Ecto neural progenitor cell (in vitro differentiated cells): ENCODE measurements at places on chromosomes 1 and 21.

GRCh38 chr1:187971851-187972250, 1143.1 kb downstream of the PLA2G4A start:
- no peak for DNase-seq

DNA sequence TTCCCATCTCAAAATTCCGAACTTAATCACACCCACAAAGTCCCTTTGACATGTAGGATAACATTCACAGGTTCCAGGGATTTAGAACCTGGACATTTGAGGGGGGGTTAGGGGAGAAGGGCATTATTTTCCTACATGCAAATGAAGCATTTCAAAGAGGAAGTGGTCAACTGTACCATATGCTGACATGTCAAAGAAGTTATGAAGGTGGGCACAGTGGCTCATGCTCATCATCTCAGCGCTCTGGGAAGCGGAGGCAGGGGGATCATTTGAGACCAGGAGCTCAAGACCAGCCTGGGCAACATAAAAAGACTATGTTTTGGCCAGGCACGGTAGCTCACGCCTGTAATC, 35.7 kb downstream of the PTP4A2 start:
- DNase-seq: no peak

DNA sequence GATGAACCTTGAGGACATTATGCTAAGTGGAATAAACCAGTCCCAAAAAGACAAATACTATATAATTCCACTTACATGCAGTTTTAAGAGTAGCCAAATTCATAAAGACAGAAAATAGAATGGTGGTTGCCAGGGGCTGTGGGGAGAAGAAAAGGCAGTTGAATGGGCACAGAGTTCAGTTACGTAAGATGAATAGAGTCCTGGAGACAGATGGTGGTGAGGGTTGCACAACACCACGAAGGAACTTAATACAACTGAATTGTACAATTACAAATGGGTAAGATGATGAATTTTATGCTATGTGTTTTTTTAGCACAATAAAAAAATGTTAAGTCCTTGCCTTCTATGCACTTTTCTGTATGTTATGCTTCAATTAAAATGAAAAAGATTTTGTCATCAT, 66.6 kb downstream of the CD34 start:
- no peak for DNase-seq

DNA sequence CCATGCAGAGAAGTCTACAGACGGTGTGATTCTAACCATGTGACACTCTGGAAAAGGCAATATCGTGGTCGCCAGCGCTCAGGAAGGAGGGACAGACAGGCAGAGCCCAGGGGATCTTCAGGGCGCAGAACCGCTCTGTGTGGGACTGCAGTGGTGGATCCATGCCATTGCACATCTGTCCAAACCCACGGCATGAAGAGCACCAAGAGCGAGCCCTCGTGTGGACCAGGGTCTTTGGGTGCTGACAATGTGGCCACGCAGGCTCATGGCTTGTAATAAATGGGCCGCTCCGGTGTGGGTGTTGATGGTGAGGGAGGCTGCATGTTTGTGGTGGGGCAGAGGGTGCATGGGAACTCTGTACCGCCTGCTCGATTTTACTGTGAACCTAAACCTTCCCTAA, 25.3 kb upstream of the POFUT2 start:
- no peak for DNase-seq

DNA sequence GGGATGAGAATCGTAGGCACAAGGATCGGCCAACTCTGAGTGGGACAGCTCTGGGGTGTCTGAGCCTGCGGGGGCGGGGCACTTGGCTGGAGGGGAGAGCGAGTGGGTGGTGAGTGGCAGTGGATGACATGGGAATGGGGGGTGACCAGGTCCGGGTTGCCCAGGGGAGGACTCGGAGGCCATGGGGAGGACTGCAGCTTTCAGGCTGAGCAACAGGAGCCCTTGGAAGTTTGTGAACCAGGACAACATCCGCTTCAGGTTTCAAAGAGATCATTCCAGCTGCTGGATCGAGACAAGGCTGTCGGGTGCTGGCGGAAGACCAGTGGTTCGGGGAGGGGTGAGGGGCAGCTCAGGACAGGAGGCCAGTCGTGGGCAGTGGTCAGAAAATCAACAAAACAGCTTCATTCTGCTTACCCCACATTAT, 124.4 kb upstream of the IRF2BP2 start:
- DNase-seq: no peak

DNA sequence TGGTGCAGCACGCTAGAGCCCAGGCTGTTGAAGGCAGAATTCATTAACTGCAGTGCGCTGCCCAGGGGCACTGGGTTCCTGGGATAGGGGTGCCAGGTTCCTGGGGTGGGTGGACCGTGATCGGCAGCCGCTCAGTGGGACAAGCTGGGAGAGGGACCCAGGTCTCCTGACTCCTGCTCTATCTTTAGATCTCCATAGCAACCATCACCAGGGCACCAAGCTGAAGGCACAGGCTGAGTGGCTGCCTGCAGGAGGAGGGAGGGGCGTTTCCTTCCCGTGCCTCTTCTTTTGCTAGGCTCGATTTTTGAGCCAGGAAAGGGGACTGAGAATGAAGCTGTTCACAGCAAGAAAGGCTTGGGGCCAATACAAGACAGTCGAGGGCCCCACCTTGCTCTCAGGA, 20.9 kb upstream of the CDCP2 start:
- DNase-seq: no peak

DNA sequence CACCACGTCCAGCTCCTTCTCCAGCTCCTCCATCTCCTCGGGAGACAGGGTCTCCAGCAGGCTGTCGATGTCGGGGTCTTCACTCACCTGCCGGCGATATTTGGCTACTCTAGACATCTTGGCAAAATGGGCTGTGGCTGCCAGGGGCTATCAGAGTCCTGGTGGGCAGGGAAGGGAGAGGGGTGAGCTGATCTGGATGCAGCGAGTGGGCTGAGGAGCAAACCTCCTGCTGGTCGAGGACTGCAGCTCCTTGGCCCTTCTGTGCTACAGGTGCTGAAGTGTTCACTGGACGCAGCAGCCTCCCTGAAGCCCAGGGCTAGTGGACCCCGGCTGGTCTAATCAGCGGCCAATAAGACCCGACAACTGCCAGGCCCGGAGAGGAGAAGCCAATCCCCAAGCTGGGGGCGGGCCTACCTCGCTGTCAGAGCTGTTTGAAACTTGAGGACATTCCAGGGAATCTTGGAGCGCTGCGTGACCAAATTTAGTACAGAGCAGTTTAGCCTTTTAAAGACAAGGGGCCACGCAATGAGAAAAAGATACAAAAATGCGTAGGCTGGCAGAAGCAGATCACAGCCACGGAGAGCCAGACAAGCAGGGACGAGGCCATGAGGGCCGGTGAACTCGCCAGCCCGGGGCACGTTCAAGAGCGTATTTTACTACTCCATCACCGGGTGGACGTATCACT, at the start of gene LMOD1:
Gene LMOD1 (minus strand): TSS at position 325 of the 685 bp plus-strand sequence. CDS start 208 bp downstream, at position 117.
- peak; percentile 93 for DNase-seq

GRCh38 chr1:225812488-225813213, 2.7 kb downstream of the EPHX1 start:
- DNase-seq: no peak

GRCh38 chr1:18635891-18636595, 5.4 kb downstream of the PAX7 start:
- peak; percentile 80 for DNase-seq

DNA sequence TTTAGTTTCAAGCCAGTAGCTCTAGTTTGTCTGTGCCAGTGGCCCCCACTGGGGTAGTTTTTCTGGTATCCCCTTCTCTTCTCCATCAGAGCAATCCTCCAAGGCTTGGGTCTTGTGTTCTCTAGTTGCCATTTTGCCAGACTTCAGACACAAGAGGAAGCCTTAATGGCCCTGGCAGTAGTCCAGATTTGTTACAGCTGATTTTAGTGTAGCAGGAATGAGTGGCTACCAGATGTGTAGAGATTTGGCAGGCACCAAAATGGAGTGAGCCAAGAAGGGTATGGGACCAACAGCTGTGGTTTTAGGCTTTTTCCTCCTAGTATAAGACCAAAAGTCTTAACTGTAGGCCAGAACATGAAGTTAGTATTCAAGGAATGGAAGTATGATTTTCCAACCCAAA, 56.8 kb downstream of the ACP6 start:
- DNase-seq: no peak

GRCh38 chr1:200774311-200774710, 35.6 kb downstream of the CAMSAP2 start:
- no peak for DNase-seq

DNA sequence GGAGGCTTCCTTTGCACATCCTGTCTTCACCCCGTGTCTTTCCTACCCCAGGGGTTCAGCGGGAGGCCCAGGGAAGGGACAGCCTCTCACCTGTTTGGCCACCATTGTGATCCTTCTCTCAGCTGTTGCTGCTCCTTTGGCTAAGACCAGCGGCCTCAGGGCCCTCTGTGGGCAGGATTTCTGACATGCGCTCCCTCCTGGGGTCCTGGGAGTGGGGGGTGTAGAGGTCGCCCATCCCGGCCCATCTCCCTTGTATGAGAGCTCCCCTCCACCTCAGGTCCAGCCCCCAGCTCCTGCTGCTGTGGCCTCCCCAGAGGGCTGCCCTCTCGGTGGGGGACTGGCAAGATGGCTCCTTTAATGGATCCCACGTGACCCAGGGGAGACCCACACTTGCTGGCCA, 120.5 kb downstream of the PRDM2 start:
- DNase-seq: no peak

GRCh38 chr1:61079296-61079897, 3.0 kb upstream of the NFIA start:
- no peak for DNase-seq

DNA sequence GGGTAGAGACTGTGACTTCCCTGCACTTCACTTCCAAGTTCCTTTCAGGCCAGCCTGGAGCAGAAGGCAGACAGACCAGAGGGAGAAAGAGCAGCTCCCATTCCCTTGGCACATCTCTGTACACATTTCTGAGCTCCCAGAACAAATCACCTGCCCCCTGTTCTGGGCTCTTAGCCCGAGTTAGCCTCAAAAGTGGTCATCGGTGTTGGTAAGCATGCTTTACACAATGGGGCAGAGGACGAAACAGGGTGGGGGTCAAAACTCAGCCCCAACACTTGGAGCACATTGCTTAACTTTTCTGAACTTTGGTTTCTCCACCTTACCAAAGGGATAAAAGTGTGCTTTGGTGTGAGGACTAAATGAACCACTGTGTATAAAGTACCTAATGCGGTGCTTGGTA, 98.7 kb downstream of the DAB1 start:
- no peak for DNase-seq

- DNase-seq: no peak
These were observed 30.4 kb downstream of the APP start for GRCh38 chr21:26140164-26140579.

- DNase-seq: peak; percentile 22
These were observed 34.7 kb downstream of the ZBTB17 start for GRCh38 chr1:15941044-15941840.

- no peak for DNase-seq
These were observed 28.8 kb downstream of the HEATR1 start for GRCh38 chr1:236575523-236575922.

- DNase-seq: no peak
These were observed 1383.1 kb upstream of the ADGRL2 start for GRCh38 chr1:80417671-80418070.

GRCh38 chr1:24724345-24725208, 20.7 kb upstream of the CLIC4 start:
- peak; percentile 76 for DNase-seq

DNA sequence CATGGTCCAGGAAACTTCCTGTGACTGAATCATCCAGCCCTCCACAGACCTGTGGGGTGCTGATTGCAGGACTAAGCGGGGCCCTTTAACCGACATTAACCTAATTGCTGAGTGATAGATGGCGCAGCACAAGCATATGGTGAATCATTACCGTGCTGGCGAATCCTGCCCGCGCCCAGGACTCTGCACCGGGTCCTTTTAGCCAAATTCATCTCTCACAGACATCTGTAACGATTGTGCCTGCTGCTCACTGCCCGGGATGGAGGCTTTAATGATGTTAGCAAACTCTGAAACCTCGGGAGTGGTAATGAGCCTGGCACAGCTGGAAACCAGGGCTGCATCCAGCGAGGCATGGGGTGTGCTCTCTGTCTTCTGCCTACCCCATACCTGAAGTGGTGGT, 147.3 kb upstream of the CD34 start:
- DNase-seq: no peak

GRCh38 chr1:216750031-216750627, 26.9 kb upstream of the ESRRG start:
- peak; percentile 60 for DNase-seq

DNA sequence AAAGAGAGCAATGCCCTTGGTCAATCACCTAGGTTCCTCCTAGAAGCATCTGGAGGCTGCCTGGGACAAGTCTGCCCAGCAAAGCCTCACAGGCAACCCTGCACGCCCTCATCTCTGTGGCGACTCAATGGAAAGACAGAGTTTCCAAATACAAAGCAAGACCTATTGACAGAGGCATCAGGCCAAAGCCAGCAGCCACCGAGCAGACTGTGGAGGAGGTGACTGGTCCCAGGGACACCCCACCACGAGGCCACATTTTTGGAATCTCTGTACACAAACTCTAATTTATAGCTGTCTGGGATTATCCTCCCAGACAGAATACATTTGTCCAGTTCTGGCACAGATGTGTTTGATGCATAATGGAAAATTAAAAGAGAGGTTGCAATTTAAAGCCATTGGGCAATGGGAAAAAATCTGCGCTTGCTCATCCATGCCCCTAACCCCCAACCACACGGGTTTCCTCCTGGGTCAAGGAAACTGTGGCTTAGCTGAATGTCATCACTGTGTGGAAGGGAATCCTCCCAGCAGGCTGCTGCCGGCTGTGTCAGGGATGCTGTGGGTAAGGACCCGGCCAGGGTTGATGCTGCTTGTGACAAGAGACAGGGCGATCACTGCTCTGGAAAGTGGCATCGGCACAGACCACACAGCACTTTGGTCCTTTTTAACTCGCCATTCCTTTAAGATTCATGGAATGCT, 14.3 kb downstream of the TSPAN2 start:
- DNase-seq: no peak

DNA sequence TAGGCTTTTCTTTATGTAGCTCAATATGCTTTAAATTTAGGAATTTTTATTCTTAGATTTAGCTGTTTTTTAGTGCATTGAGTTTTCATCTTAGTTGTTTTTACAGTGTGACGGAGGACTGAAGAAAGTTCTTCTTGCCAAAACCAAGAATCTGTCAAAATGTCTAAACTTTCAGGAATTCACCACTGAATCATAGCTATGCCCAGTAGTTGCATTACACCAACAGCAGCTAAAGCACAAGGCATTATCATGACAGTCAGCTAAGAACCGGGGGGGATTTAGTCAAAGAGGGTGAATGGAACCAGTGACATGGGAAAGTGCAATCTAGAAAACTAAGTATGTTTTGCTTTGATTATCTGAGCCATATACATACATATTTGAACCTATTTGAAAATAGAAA, 6.5 kb upstream of the C1orf146 start:
- no peak for DNase-seq

DNA sequence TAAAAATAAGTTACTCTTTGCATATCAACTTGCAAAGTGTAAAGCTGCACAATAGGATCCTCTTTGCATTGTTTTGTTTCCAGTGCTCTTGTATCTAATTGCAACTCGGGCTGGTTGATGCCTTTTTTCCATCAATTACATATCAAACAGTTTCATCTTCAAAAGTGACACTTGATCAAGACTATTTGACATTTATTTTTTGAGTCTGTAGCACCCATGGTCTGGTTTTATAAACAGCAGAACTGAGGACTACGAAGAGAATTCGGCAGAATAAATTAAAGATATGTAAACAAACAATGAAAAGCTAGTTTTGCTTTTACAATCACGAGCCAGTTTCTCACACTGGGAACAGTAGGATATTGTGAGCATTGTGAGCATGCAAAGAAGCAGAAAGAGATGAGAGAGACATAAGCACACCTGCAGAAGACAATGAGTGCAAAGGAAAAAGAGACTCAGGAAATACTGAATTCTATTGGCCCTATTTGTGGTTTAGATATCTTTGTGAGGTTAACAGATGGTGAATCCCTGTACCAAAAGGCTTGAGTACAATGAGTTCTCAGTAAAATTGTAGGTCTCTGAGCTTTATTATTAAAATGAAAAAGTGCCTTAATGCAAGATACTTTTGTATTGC, 45.4 kb downstream of the RPL5 start:
- DNase-seq: no peak
